ENCODE measurements at places on chromosomes 12 and 14. TPM values are rescaled to one million over a fixed set of nuclear protein-coding genes. Genes with fewer than 3 reads are reported as not detected.
A peak's percentile ranks its signal among the peaks of the same experiment; 100 is the strongest.

DNA sequence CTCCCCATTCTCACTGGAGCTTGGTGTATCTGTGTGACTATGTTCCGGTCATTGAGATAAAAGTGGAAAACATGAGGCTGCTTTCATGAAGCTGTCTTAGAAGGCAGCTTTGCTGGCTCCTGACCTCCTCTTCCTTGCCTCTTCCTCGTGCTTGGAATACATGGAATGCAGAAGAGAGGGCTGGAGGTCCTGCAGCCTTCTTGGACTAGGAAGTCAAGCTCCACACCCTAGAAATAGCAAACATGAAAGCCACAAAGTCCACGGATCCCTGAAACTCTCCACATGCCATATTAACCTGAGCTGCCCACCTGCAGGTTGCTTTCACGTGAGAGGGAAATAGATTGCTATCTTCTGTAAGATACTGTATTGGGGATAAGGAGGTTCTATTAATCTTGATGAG lies 51.0 kb downstream of the FZD10 start:
- DNase-seq, result no peak

DNA sequence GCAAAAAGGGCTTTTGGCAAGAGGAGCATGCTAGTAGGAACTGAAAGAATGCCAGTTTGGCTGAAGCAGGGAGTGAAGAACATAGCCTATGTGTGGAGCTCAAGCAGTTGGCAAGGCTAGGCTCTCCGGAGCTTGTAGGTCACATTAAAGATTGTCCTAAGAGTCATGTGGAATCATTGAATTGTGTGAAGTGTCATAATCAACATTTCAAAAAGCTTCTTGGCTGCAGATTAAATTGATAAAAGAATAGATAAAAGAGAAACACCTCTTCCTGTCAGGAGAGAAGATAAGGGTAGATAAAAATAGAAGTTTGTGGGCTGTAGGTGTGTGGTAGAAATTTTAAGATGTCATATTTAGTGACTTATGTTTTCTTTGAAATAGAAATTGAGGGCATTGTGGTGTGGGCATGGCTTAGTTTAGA lies 36.1 kb downstream of the CPSF6 start:
- DNase-seq, result no peak

- peak; percentile 10 for DNase-seq
Measured at GRCh38 chr12:12441843-12442461, 85.1 kb downstream of the BORCS5 start.

DNA sequence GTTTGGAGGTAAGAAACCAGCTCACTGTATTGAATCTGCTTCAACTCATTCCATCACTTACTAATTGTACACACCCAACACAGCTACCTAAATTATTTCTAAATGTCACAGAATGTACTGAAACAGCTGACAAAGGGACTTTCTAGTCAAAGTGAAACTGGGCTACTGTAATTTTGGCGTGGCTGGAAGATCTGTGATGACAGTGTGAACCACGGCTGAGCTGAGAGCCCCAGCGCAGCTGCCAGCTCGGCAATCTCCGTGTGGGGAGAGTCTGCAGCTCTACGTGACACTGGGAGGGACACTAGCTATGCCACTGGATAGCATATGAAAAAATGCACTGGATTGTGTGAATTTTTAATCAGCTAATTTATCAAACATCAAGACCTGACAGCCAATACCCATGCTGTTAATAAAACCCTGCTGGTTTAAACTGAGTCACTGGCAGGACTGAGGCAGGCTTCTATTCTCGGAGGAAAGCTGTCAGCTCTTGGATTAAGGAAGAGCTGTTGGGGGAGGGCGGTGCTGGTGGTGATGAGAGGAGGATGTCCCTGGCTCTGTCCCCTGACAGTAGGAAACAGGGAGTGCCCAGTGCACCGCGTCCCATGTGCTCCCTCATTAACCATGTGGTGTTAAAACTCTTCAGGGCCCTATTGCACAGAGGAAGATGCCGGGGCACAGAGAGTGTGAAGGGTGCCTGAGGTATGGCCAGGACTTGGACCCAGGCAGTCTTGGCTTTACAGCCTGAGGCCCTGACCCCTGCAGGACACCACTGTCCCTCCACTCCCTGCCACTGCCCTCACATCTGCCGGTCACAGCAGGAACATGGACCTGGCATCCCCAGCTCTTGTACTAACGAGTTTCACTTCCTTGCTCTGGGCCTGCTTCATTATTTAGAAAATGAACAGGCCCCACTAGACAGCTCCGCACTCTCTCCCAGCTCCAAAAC lies 13.3 kb downstream of the SLC15A4 start:
- no peak for DNase-seq

Gene MMP19
- total RNA-seq, result 2.6 TPM

Gene BCL11B
- total RNA-seq, result 0.17 TPM

Gene PGF
- total RNA-seq, result 0.35 TPM

Data from renal cortical epithelial cell (primary cell).